Stimulated activated CD4-positive, alpha-beta T cell treated with anti-CD3 and anti-CD28 coated beads, TNF-alpha, amount 100 ng/mL, for 1 hour (primary cell): ENCODE measurements at places on chromosomes 1 and 21.

GRCh38 chr21:21412096-21412495, 413.9 kb downstream of the NCAM2 start:
- no peak for DNase-seq

DNA sequence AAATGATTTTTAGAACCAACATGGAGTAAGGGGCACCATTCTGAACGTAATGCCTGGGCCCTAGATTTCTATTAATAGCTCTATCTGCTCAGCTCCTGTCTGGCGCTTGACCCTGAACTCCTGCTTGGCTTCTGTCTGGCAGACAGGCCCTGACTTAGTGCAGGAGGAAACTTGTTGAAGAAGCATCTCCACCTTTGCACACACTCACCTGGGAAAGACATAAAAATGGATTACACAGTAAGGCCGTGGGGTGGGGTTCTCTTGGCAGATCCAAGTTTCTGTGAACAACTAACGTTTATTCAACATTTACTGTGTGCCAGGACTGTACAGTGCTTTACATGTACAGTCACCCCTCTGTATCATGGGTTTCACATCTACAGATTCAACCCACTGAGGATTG, 62.1 kb upstream of the CNIH3 start:
- DNase-seq, result no peak

DNA sequence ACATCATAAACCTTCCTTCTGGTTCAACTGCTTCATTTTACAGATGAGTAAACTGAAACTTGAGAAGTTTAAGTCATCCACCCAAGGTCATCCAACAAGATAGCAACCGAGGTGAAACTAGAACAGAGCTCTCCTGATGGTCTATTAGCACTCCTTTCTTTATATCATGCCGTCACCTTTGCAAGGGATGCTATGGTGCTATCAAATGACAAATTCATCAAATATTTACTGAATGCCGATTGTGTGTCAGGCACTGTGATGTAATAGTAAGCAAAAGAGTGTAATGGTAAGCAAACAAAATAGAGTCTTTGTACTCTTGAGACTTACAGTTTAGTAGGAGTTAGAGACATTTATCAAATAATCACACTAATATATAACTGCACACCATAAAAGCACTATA, 14.0 kb upstream of the SGIP1 start:
- DNase-seq, result no peak

GRCh38 chr1:59176471-59176870, 120.4 kb upstream of the FGGY start:
- no peak for DNase-seq

GRCh38 chr21:31180256-31181081, 142.2 kb upstream of the KRTAP19-8 start:
- no peak for DNase-seq

DNA sequence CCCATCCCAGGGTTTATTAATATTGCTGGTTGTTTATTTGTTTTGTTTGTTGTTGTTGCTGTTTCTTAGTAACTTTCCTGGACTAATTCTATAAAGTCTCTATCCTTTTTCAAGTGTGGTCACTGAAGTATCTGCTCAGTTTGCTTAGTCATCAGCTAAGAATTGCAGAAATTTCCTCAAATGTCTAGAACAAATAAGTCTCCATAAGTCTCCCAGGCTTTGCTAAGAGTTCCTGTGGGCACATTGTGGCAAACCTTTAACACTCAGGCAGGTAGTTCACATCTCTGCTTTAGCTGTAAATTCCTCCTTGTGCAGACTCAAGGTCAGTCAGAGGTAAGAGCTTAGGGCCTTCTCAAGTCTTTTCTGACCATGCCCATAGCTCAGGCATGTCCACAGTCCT, 38.9 kb upstream of the C1orf185 start:
- DNase-seq, result no peak

- no peak for DNase-seq
These were observed 137.8 kb downstream of the HIVEP3 start for GRCh38 chr1:41780916-41781315.

DNA sequence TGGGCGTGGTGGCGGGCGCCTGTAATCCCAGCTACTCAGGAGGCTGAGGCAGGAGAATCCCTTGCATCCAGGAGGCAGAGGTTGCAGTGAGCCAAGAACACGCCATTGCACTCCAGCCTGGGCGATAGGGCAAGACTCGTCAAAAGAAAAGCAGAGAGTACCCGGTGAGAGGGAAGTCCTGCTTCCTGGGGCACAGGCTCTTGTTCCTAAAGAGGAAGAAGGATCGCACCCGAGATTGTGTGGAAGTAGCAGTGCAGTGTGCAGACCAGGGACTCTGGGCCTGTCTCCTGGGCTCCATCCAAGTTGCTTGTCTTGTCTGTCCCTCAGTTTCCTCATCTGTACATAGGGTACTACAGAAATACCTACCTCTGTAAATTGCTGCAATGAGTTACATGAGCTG, 29.6 kb downstream of the NBPF3 start:
- no peak for DNase-seq

DNA sequence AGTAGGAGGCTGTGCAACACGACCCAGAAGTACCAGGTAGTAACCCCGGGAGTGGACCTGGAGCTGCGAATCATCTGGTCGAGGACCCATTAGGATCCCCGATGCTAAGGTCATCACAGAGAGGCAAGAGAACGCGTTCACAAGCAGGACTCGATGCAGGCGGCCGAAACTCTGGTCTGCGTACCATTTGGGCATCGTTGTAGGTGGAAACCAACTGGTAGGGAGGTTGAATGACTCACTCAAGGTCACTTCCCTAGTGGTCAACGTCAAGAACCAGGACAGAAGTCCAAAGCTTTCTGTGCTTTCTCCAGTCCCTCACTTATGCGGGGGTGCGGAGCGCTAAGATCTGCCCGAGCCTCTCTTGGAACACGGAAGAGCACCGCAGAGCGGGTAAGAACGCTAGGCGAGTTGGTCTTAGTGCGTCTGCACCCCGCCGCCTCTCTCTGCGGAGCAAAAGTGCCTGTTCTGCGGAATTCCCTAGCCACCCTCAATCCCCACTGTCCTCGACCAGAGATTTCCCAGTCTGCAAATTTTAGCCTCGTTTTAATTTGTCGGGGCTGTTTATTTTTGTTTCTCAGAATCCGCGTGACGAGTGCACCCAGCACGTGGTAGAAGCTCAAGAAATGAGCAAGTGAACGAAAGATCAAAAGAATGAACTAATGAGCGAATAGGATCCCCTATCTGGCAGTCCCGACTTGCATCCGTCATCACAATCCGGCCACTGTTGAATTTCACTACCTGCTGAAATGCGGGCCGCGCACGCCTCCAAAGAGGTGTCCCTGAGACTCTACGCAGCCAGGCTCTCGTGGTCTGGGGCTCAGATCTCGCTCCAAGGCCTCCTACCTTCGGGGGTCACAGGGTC, 12.2 kb downstream of the HLX start:
- DNase-seq, result no peak

DNA sequence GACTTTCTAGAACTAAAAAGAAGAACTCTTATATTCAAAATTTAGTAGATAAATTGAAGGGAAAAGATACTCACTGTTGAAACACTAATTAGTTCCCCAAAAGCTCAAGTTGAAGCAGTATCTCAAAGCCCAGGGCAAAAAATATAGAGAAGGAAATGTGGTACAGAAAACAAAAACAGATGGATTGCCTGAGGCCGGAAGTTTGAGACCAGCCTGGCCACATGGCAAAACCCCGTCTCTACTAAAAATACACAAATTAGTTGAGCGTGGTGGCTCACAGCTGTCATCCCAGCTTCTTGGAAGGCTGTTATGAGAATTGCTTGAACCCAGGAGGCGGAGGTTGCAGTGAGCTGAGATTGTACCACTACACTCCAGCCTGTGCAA, 36.0 kb downstream of the FAM177B start:
- DNase-seq, result no peak

GRCh38 chr21:14482165-14482564, 64.0 kb downstream of the SAMSN1 start:
- no peak for DNase-seq

GRCh38 chr21:20882462-20883407, 115.5 kb upstream of the NCAM2 start:
- no peak for DNase-seq

DNA sequence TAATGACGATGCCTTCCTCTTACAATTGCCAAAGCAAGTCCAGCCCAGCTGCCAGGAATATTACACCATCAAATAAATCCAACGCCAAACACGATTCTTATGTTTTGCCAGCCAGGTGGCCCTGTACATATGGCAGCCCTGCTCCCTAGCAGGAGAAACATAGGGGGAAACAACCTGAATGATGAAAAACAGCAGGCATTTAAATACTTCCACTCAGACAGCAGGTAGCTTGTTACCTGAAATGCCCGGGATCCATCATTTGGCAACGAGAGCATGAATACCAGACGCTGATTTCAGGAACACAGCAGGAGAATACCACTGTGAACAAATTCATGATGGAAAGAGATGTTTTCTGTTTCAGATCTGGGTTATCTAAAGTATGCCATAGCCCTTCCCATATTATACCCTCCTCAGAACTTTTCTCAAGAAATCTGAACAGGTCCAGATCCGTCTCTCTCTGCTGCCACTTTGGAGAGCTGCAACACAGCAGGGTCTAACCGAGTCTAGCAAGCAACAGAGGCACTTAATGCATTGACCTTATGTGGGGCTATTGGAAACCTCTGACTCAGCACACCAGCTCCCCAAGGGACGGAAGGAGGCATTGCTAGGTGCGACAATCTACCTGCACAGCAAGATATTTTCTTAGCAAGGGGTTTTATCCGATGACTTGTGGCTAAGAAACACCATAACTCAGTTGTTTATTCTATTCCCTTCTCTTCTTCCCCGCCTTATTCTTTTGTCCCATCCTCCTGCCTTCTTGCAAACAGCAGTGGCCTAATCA, 166.3 kb downstream of the BARHL2 start:
- no peak for DNase-seq

GRCh38 chr1:73943270-73943669, 254.7 kb downstream of the LRRIQ3 start:
- DNase-seq, result no peak

DNA sequence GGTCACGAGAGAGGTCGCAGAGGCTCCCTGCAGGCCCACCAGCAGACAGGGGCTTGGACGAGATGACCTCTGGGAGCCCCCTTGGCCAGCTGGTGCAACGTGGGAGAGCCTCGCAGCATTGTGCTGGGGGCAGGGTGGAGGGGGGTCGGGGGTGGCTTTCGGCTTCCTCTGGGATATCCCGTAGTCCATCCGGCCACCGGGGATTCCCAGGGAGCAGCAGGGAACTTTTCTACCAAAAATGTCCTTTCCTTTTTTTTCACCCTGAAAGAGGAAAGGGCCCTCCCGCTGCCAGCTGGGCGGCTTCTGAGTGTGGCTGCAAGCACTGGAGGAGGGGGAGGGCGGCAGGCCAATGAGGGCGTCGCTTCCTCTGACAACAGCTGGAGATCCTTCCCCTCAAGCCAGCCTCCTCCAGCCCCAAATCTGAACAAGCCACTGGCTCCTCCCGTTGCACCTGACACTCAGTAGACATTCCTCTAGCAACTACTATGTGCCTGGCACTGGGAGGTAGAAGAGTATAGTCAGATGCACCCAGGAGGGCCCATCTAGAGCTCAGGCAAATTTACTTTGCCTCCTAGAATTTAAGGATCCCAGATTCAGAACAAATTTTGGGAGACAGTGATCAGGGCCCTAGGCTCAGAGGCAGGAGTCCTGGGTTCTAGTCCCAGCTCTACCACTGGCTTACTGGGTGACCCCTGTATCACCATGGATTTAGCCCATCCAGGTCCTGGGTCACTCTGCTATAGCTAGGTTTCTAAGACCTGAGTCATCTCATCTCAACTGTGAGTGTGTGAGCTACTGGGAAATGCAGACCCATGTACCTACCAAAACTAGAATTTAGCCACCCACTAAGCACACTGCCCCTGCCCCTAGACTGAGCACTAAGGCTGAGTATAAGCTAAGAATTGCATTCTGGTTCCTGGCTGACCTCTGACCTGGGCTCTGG, 2.7 kb downstream of the MOB3C start:
- no peak for DNase-seq

GRCh38 chr1:29254346-29254745, 18.0 kb downstream of the PTPRU start:
- no peak for DNase-seq

- DNase-seq, result no peak
These were observed 9.5 kb upstream of the PLEKHM2 start for GRCh38 chr1:15674386-15675159.

DNA sequence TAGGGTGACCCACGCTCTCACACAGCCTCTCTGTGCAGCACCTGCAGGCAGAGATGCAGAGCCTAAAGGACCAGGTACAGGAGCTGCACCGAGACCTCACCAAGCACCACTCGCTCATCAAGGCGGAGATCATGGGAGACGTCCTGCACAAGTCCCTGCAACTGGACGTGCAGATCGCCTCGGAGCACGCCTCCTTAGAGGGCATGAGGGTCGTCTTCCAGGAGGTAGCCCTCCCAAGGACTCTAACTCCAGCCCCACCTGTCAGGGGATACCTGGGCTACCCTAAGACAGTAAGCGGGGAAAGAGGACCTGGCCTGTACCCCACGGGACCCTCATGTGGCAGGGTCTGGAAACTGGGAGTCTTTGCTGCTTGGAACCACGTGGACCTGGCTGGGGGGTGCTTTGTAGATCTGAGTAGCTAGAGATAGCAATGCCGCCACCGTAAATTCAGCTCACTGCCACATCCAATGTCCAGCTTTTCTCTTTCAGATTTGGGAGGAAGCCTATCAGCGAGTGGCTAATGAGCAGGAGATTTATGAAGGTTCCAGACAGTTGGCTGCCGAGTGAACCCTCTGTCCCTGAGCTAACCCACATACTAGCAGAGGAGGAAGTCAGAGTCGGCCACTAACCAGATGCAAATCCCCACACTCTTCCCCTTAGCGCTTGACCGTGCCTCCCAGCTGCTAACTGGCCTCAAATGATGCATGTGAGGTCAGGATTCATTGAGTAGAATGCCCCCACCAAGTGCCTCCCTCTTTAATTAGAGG, 6.5 kb downstream of the RNF207 start:
- DNase-seq, result no peak

DNA sequence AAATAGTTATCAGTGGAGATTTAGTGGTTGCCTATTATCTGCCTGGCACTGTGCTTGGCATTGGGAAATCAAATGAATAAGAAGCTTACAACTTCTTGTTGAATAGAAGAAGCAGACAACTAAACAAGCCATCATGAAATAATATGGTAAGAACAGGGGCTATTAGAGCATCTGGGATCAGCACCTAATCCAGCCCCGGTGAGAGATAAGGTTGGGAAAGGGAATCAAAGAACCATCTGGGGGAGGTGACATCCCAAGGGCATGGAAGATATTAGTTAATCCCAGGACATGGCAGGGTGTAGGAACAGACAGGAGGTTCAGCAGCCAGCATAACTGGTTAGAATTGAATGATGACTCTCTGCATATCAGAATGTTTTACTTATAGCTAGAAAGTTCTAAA, 36.3 kb upstream of the SUCO start:
- DNase-seq, result no peak

DNA sequence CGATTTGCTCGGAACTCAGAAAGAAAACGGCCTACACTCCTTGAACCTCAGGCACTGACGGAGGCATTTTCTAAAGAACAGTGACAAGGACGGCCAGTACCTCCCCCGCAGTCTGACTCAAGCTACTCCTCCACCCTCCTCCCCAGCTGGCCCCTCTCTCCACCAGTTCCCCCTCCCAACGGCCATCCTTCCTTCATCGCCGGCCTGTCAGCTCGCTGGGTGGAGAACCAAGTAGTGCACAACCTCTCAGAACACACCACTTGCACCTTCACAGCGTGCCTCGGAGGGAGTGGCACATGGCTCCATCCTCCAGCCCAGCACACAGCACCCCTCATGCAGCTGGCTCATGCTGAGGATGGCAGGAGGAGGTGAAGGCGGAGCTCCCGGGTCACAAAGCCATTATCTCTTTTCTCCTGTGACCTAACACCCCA, 58.8 kb downstream of the TOR1AIP2 start:
- DNase-seq, result no peak

- DNase-seq, result no peak
These were observed 8.2 kb downstream of the KCNA2 start for GRCh38 chr1:110597966-110598365.
